NCI-H1105 (cell line): ENCODE measurements at places on chromosomes 2 and 18.
A peak's percentile ranks its signal among the peaks of the same experiment; 100 is the strongest.

GRCh38 chr18:7855671-7856070 lies 288.6 kb downstream of the PTPRM start:
- DNase-seq = no peak

DNA sequence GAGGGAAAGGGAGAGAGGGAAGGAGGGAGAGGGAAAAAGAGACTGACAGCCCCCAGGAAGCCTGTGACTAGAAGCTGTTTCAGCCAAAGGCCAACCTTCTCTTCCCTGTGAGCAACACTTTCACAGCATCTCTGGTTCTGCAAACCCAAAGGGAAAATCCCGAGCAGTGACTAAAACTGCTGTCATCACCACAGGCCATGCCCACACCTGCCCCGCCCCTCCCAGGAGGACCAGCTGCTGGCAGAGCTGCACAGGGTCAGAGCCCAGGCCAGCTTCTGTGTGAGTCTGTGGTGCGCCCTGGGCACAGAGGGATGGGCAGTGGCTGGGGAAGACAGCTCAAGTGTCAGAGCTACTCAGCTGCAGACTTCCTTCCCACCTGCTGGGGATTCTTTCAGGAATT lies 64.9 kb upstream of the OTOS start:
- DNase-seq = no peak

DNA sequence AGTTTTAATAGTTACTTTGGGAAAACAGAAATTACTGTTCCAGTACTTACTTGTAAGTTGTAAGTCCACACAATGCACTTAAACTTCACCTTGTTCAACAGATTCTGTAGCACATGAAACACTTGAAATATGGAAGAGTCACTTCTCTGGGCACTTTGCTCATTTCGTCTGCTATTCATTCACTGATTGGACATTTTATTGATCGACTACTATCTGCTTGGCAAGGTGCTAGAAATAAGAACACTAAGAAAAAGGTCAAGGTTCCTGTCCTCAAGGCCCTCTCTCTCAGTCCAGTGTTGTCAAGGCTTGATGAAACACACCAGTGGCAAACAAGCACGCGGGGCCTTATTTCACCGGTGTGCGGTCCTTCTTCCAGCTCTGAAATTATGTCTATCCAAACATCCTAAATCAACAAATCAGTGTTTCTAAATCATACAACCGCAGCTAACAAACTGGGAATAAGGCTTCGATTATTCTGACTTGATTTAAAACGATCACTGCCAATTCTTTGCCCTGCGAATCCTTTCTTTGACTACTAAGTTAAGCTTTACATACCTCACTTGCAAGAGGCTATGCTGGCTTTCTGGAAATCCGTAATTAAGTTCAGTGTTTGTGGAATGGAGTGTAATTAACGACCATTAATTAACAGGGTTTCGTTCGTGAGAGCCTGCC lies 780 bp upstream of the ITGAV start:
- no peak for DNase-seq

GRCh38 chr18:1760901-1761300 lies 810.4 kb downstream of the METTL4 start:
- DNase-seq = no peak

GRCh38 chr2:63344575-63345284 lies 243.5 kb downstream of the WDPCP start:
- no peak for DNase-seq

DNA sequence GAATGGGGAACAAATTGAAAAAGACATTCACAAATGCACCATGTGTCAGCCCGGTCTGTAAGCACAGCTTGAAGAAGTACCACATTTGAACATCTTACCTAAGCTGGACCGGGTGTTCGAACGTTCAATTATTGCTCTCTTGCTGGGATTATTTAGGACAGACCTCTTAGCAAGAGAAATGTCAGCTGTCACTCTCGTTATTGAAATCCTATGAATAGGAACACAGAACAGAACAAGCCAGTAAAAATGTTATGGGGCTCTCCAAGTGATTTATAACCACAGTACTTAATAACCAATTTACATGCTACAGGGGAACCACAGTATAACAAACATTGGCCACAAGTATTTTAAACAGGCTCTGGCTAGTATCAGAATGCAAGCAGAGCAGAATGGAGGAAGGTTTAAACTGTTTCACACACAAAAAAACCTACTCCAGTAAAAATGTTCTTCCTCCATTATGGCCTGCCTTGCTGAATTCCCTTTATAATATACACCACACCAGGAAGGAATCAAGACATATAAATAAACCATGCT lies 32.5 kb upstream of the ARL5A start:
- DNase-seq = no peak

- no peak for DNase-seq
Measured at GRCh38 chr18:78418379-78418778, 561.2 kb upstream of the SALL3 start.

DNA sequence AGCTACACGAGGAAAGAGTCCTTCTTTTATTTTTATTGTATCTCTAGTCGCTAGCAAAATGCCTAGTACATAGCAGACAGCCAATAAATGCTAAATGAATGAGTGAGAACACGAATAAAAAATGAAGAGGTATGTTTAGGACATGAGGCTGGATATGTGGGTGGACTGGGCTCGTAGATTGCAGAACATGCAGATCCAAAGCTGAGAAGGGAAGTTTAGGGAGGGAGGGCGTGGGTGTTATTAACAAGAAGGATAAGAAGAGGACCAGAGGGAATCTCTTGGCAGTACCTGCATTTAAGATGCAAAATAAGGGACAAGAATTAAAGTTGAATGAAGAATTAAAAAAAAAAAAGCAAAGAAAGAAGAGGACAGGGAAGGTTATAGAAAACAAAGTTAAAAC lies 161.1 kb downstream of the MAP2 start:
- no peak for DNase-seq

DNA sequence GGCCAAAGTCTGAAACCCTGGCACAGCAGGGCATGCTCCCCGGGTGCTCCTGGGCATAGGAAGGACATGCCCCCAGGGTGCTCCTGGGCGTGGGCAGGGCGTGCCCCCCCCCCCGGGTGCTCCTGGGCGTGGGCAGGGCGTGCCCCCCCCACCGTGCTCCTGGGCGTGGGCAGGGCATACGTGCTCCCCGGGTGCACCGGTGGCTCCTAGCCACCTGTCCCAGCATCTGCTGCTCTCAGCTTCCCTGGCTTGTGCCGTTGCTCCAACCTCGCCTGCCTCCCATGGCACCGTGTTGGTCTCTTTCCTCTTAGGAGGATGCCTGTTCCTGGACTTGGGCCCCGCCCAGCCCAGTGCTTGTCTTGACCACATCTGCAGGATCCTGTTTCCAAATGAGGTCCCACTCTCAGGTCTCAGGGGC lies 95.6 kb upstream of the CTDP1 start:
- no peak for DNase-seq

DNA sequence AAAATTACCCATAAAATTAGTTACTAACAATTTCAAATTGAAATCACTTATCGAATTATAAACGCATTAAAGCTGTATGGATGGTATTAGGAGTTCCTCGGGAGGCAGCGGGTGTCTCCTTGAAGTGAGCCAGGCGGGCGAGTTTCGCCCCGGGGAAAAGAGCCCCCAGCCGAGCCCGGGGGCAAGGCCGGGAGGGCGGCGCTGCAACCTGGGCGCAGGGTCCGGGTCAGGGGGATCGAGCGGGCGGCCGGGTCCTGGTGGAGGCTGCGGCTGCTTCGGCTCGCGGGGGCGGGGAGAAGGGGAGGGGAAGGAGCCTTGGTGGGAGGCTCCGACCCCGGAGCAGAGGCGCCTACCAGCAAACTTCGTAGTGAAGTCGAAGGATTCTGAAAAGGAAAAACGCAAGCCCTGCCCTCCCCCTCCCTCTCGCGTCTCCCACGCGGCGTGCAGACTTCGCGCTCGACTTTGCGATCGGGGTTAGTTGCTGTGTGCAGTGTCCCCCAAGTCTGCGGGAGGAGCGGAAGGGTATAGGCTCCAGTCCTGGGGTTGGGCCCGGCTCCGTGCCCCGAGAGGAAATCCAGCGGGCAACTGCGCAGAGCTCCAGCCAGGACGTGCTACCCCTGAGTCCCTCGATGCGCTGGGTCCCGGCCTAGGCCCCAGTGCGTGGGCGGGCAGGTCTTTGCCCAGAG lies 140.8 kb downstream of the MEIS1 start:
- no peak for DNase-seq

- no peak for DNase-seq
Measured at GRCh38 chr2:57884281-57884680, 162.3 kb upstream of the VRK2 start.

- no peak for DNase-seq
Measured at GRCh38 chr2:62672601-62673000, 32.9 kb upstream of the EHBP1 start.

DNA sequence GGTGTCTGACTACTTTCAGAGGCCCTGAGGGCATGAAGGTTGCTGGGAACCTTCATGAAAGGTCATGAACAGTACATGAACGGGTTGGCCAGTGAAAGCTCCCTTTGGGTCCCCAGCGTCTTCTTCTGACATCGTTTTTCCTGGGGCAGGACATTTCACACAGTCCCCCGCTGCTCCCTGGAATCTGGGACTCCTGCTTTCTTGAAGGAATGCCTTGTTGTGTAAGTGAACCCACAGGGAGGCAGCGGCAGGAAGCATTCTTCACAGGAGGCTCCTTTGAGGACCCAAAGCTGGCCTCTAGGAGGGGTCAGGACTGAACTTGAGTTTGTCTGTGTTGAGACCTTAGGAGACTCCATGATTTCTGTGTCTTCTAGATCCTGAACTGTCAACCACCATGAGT lies 144.3 kb downstream of the KCNE4 start:
- no peak for DNase-seq

DNA sequence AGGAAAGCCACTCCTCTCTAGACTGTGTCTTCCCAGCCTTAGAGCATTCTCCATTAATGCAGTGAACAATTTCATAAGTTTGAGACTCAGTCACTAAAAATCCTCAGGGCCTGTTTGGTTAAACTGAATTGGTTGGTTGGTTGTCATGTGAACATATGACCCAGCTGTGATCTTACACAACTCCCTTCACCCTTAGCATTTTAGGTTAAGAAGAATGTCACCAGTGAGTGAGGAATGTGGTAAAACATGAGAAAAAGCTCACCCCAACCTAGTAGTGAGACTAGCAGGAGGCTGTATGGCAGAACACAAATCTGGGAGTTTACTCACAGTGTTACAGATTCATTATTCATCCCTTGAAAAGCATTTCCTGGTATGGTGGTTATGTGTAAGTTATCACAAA lies 32.4 kb downstream of the LHCGR start:
- DNase-seq = no peak

DNA sequence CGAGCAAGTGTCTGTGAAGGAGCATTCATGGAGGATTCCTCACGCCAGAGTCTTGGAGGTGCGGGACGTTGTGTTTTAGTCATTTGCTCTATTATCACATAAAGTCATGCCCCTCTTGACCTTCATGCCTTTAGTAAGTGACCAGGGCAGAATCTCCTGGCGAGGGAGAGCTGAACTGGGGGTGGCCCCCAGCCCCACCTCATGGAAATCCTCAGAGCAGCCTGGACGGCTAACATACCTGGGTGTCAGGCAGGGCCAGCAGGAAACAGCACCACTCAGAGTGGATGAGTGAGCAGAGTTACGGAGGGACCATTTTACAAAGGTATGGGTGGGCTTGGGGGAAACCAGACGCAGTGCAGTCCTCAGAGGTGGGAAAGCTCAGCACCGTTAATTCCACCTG lies 56.1 kb downstream of the MCFD2 start:
- no peak for DNase-seq

DNA sequence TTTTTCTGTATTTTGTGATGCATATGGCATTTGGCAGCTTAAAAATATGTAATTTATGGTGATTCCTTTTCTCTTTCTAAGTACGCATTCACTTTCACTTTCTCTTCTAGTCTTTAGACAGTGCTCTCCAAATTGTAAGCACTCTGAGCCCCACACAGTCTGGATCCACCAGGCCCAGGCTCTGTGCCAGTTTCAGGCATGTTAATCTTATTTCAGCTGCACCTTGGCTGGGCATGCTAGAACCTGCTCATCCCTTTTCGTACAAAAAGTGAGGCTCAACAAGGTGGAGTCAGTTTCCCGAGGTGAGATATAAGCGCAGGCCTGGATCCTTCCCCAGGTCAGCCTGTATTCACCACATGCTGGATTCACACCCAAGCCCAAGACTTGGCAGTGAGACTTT lies 203.9 kb downstream of the MTX2 start:
- peak; percentile 92 for DNase-seq

DNA sequence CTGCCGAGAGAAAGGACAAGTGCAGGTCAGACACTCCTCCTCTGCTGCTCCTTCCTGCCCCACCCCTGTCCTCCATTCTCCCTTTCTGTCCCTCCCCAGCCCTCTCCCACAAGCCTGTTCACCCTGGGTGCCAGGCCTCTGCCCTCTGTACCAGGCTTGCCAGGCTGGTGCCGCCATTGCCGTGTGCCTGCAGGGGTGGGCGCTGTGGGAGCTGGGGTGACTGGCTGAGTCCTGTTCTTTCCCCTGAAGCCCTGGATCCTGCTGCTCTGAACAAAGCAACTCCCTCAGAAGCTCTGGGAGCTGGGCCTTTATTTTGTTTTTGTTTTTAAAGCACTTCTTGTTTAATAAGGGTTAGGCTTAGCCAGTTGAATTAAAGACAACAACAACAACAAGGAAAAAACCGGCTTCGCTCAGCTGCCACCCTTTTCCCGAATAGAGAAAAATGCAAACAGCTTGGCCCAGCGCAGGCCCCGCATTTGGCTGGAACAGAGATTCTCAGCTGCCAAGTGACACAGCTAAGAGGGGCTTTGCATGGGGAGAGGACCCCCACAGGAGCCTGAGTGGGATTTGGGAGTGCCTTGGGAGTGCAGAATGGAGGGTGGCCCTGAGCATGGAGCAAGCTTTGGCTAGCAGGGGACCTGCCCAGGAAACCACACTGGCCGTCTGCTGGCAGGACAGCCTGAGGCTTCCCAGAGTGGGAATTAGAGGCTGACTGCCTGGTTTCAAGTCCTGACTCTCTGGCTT lies 9.1 kb downstream of the PCARE start:
- no peak for DNase-seq

DNA sequence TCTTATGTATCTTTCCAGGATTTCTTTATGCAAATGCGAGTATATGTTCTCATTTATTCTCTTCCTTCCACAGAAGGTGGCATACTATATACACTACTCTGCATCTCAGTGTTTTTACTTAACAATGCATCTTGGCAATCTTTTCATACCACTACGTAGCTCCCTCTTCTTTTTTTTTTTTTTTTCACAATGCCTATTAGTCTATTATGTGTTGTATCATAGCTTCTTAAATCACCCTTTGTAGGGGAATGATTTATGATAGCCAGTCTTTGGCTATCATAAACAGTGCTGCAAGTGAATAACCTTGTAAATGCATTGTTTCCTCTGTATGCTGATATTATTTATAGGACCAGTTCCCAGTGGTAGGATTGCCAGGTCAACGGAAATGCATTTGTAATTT lies 204.2 kb downstream of the BABAM2 start:
- no peak for DNase-seq
